ENCODE measurements at places on chromosomes 1 and 21. TPM values are rescaled to one million over a fixed set of nuclear protein-coding genes. Genes with fewer than 3 reads are reported as not detected.

Gene EFCAB7
- 7.0 TPM for total RNA-seq

Gene RGS8
- 2.5 TPM for total RNA-seq

Gene CATSPERE
- not detected for total RNA-seq

Gene NMNAT2
- total RNA-seq, result 10.0 TPM

Gene ARID4B
- 26.2 TPM for total RNA-seq

Gene KCNK1
- 12.7 TPM for total RNA-seq

Gene STIL
- total RNA-seq, result 38.2 TPM

Gene INSRR
- total RNA-seq, result not detected

Gene ANXA9
- 1.7 TPM for total RNA-seq

Gene CACHD1
- 40.7 TPM for total RNA-seq

Gene EFCAB14
- total RNA-seq, result 49.0 TPM

Gene CNKSR1
- total RNA-seq, result 11.3 TPM

Gene ZNF683
- total RNA-seq, result not detected

Gene PLA2G4A
- 3.8 TPM for total RNA-seq

Data from GM23338 (cell line).